ENCODE measurements at places on chromosomes 12 and 14.

GRCh38 chr14:52992236-52992870, 41.5 kb upstream of the FERMT2 start:
- no peak for DNase-seq

GRCh38 chr14:44564908-44565307, 57.8 kb upstream of the FSCB start:
- DNase-seq = peak; percentile 3

- no peak for DNase-seq
Observed at GRCh38 chr14:99028521-99028920, 243.5 kb downstream of the BCL11B start.

GRCh38 chr12:42660968-42661937, 71.7 kb upstream of the PRICKLE1 start:
- DNase-seq = no peak

- DNase-seq = peak; percentile 26
Observed at GRCh38 chr14:23447361-23448350, 12.2 kb upstream of the MYH7 start.

GRCh38 chr14:99518441-99519346, 37.5 kb downstream of the CCNK start:
- DNase-seq = peak; percentile 18

DNA sequence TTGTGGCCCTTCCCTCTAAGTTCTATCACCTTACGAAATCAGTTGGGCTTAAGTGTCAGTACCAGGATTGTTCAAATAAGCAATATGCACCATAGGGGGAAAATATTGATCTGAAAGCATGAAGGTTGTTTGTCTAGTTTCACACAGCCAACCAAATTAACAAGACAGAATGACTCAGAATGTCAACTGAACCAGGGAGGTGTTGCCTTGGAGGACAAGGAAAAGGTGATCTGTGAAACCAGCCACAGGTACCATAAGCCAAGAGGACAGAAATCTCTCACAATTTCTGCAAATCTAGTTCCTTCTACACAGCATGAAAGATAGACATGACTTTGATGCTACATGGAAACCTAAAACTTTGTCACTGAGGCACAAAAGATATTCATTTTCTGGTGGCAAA, 297.9 kb downstream of the BCL11B start:
- DNase-seq = no peak

DNA sequence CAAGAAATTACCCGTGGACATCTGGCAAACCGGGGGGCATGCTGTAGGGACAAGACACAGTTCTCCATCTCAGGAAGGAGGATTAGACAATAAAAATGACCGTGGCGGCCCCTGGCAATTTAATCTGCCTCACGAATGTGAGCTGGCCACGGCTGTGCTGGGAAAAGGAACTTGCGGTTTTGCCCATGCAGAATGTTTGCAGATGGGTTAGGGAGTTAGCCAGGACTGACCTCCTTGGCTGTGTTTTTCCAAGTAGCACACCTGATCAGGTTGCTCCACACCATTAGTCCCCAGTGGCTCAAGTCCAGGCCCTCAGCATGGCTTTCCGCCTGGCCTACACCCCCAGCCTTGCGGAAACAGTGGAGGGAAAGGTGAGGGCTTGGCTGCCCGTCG, 20.8 kb downstream of the TPCN1 start:
- DNase-seq = peak; percentile 99

DNA sequence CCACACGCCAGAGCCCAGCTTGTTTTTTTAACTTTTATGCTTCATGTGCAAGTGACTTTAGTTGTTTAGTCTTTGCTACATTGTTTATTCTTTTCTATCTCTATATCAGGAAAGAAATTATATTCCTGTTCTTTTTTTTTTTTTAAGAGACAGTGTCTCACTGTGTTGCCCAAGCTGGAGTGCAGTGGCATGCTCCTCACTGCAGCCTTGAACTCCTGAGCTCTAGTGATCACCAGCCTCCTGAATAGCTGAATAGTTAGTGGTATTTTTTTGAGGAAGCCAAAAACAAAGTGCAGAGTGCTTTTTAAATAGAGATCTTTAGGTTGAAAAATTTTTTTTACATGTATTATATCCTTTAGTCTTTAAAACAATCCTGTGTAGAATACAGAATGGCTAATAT, 58.2 kb downstream of the ETNK1 start:
- no peak for DNase-seq

GRCh38 chr12:57736741-57737466, 1.6 kb downstream of the AGAP2 start:
- no peak for DNase-seq

GRCh38 chr14:106883218-106883692, 1356.9 kb downstream of the TMEM121 start:
- DNase-seq = no peak

GRCh38 chr12:27779920-27780611, at the start of the genes KLHL42 and MANSC4:
Gene KLHL42 (plus strand): TSS chr12:27780233. CDS start chr12:27780331, 98 bp downstream.
Gene MANSC4 (minus strand): TSS chr12:27780236. CDS start chr12:27771276, 8,960 bp downstream.
- peak; percentile 35 for DNase-seq

DNA sequence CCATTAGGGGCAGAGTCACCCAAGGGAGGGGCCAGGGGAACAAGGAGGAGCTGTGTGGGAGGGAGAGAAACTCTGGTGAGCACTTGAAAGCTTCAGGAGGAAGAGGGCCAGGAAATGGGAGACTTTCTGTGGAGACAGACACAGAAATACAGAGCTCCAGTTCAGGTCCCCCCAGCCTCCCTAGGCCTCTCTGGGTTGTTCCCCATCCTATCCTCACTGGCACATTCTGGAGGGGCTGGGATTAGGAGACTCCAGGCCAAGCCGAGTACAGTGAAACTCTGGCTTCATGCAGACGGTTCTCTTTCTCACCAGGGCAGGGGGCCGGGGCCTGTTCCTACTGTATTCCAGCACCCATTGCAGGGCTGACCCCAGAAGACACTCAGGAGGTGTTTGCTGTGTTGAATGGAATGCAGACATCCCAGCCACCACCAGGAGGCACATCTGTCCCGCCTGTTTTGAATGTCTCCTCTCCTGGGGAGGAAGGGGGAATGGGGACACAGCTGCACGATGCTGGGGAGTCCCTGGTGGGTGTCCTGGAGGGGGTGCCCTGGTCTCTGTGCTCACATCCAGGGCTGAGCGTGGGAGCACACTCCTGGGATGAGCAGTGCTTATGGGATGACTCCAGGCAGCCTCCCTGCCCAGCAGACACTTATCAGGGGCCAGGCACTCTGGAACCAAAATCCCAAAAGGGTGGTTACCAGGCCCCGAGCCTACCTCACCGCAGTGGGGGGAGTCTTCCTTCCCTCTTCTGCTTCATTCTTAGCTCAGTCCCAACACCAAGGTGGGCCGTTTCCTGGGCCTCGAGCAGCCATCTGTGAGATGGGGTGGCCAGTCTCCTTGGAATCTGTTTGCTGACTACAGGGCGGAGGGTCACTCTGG, 5.5 kb upstream of the KRT84 start:
- DNase-seq = no peak

- no peak for DNase-seq
Observed at GRCh38 chr12:105393587-105393986, 63.1 kb downstream of the C12orf75 start.

- DNase-seq = no peak
Observed at GRCh38 chr12:52636592-52637258, 15.3 kb downstream of the KRT2 start.

DNA sequence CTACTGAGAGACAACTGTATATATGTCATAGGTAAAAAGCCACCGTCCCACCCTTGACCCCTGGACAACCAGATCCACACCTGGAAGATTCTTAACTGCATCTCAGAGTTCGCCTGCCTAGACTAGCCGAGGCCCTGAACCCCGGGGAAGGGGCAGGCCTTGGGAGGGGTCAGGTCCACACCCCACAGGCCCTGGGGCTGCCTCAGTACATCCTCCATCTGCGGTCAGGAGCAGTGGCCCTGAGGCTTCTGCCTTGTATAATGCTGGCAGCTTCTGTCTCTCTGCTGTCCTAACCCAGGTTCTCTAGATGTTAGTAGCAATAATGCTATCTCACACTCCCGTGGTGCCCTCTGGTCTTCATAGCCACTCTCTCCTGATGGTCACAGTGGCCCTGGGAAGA, 36.8 kb downstream of the JDP2 start:
- DNase-seq = no peak

DNA sequence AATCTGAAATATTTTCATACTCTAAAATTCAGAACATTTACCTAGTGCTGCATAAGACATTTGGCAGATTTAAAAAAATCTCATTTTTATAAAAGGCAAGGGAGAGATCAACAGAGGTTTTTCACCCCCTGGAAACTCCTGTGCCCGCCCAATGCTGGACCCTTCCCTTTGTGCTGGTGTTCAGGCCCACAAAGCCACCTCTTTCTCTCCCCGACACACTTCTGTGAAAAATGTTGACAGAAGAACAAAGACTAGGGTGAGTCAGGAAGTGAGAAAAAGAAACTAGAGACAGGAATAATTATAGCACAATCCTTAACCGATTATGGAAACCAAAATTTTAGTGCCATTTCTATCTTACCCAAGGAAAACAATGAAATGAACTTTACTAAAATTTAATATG, 197.7 kb upstream of the STXBP6 start:
- DNase-seq = no peak

DNA sequence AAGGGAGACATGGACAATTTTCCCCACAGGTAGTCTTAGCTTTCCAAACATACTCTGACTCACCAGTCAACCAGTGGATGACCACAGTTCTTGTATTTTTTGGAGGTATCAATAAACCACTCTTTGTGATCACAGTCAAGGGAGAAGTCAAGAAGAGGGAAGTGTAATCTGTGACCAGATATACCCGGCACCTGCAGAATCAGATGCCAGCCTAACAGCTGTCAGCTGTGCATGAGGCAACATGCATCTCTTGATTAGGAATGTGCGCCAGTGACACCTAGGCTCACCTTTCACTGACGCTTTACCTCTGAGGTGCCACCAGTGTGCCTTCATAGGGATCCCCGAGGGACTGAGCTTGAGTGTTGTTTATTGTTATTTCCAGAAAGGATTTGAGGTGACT, 20.0 kb downstream of the PROX2 start:
- DNase-seq = no peak

DNA sequence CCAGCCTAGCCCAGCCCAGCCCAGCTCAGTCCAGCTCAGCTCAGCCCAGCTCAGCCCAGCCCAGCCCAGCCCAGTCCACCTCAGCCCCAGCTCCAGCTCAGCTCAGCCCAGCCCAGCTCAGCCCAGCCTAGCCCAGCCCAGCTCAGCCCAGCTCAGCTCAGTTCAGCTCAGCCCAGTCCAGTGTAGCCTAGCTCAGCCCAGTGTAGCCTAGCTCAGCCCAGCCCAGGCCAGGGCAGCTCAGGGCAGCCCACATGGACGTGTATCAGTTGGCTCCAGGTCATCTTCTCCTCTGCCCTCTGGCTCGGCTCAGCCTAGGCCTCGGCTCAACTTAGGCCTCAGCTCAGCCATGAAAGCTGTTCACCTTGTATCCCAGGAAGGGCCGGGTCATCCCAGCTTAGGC, 64.7 kb downstream of the TMEM121 start:
- no peak for DNase-seq

DNA sequence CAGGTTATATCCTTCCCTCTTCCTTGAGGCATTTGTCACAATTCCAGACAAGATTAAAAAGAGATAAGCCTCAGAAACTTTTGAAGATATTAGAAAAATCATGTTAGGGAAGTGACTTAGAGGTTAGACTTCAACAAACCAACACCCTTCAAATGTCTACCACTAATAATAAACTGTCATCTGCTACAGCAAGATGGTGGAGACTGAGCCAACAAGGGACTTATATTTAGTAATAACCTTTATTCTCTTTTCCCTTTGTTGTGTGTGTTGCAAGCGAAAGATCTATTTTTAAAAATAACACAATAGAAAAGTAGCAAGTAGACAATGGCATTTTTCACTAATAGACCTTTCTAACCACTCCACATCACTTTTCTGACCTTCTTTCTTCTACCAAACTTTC, 28.6 kb downstream of the PRICKLE1 start:
- no peak for DNase-seq

DNA sequence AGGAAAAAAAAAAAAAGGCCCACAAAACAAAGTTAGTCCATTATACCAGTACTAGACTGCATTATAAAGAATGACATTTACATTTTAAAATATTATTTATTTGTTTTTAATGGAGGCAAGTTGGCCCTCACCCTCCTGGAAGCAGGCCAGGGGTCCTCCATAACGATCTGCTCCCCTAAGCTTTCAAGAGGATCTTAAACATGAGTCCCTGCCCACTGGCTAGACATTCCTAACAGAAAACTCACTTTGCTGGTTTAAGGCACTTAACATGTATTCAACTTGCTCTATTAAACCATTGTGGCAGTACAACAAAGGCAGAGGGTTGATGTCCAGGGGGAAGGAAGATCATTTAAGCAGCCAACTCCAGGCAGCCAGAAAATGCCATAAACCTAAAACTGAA, 111.4 kb downstream of the STXBP6 start:
- DNase-seq = no peak

- no peak for DNase-seq
Observed at GRCh38 chr14:75201087-75201486, 24.7 kb upstream of the TMED10 start.

DNA sequence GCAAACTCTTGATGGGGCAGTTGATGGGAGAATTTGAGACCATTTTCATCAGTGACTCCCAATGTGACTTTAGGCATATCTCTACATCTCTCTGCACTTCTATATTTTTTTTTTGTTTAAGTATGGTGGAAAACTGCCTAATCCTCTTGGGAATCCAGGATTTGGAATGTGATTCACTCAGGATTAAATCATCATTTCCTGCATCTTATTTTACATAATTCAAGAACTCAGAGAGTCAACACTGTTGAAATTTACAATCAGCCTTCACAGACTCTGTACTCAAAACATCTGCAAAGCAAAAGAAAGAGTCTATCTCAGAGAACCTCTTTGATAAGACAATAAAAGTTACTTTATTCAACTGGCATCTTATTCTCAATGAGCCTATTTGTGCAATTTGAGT, 260.7 kb upstream of the NOS1 start:
- no peak for DNase-seq

DNA sequence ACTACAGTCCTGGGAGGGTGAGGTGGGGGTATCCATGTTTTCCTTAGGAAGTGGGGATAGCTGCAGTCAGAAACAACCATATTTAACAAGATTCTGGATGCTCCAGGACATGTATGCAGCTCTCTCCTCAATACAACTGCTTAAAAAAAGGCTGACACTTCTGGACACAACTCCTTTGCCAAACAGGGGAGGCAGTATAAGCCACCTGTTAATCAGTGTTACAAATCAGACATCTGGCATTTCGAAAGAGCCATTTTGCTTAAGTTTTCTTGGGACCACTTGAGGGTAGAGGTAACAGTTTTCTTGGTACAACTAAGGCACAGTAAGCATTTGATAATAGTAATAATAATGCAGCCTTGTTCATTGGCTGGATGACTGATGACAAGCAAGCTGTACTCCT, 47.1 kb downstream of the RPGRIP1 start:
- DNase-seq = no peak

DNA sequence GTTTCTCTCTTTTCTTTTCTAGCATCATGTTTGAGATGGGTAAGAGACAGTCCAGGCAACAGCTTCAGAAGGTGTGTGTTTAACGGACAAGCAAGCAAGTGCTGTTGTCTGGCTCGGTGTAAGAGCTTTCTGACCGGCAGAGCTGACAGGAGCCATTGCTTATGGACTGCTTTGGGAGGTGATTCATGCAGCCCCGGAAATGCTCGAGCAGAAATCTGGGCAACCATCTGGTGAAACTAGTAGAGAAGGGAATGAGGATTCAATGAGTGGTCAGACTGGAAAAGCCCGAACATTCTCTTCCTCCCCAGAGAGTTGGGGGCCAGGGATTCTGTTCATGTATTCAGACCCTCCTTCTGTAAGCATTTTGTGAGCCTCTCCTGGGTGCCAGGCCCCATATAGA, 24.4 kb downstream of the TUNAR start:
- DNase-seq = no peak

- DNase-seq = no peak
Observed at GRCh38 chr12:5376591-5377207, 55.2 kb upstream of the NTF3 start.

- DNase-seq = no peak
Observed at GRCh38 chr14:104531421-104532190, 48.0 kb upstream of the C14orf180 start.

Measured in renal cortical epithelial cell (primary cell).